ENCODE measurements at places on chromosomes 4 and X.

- H3K27me3 ChIP-seq = no peaks in the 10 kb centered on the region
- peaks cover 11% of the 10 kb centered on the region for H3K36me3 ChIP-seq
- no peak overlapping the region for H3K27ac ChIP-seq
- peaks cover 12% of the 10 kb centered on the region for H3K4me1 ChIP-seq
- DNase-seq = no peak
Observed at GRCh38 chr4:148376151-148376550, 66.1 kb downstream of the NR3C2 start.

DNA sequence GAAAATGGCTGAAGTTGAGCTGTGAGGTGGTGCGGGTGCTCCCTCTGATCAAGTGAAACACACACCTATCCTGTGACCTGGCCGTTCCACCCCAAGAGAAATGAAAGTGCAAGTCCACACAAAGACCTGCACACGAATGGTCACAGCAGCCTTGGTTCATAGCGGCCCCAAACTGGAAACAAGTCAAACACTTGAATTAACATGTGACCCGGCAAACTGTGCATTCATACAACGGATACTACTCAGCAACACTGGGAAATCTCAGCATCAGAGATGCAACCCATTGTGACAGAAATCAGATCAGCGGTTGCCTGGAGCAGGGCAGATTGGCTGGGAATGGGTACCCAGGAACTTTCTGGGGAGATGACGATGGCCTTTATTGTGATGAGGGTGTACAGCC is 7.6 kb downstream of the G6PD start:
- H3K27me3 ChIP-seq = no peaks in the 10 kb centered on the region
- no peak overlapping the region for H3K4me3 ChIP-seq
- H3K27ac ChIP-seq = no peak overlapping the region
- peaks cover 22% of the 10 kb centered on the region for H3K4me1 ChIP-seq
- H3K36me3 ChIP-seq = peaks cover 21% of the 10 kb centered on the region

GRCh38 chrX:107704587-107704986 is 71.0 kb downstream of the TSC22D3 start:
- H3K27ac ChIP-seq = no peak overlapping the region
- no peaks in the 10 kb centered on the region for H3K27me3 ChIP-seq
- H3K36me3 ChIP-seq = no peaks in the 10 kb centered on the region
- no peak overlapping the region for H3K4me3 ChIP-seq
- DNase-seq = no peak

DNA sequence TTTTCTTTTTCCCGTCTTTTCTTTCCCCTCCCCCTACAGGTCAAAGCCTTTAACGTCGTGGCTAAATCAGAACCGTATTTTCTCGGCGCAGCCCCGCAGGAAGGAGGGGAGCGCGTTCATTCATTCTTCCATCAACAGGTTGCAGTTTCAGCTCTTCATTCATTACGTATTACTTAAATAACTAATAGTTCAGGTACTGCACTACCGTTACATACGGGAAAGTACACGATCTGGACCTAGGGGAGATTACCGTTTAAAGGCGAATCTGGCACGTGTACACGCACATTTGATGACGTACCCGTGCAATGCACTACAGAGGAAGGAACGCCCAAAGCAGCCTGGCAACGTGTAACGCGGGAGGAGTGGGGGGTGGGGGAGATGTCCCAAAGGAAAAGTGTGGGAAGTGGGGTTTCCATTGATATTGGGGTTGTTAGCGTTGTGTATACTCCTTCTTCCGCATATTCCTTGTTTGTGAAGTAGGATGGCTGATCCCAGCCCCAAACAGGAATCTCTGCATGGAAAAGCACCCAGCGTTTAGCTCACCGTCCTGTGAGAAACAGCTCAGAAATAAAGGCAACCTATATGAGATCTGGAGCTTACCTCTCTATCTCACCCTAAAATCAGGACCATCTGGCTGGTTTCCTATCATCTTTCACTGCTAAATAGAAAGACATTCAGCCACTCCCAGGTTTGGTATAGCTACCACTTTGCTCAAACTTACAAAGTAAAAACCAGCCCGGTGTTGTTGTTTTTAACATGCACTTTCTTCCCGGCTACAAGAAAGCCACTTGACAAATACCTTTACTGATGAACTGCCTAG is 585 bp upstream of the SEC24D start:
- peak; percentile 31 for DNase-seq
- H3K27me3 ChIP-seq = no peaks in the 10 kb centered on the region
- H3K27ac ChIP-seq = peak overlapping the region; percentile 96
- peak overlapping the region; percentile 100 for H3K4me3 ChIP-seq

Data from activated B cell treated with CpG ODN at 0.5 μM for 24 hours (primary cell).